ENCODE measurements at places on chromosomes 5 and 9.

GRCh38 chr9:105259731-105260612 lies 15.5 kb downstream of the SLC44A1 start:
- no peak for DNase-seq

DNA sequence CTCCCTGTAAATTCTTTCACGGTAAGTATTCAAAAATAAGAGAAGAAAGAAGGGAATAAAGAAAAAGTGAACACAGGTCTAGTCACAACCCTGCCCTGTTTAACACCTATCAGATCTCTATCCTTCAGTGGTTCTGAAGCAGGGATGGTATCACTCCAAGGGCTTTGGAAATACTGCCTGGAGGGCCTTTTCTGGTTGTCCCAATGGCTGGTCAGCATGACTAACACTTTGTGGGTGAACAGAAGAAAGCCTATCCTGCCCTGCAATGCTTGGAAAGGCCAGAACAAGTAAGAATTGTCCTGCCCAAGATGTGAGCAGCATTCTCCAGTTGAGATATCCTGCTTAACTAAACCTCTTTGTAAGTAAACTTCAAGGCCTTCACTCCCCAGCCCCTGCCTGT lies 124.9 kb downstream of the TMEM167A start:
- no peak for DNase-seq

DNA sequence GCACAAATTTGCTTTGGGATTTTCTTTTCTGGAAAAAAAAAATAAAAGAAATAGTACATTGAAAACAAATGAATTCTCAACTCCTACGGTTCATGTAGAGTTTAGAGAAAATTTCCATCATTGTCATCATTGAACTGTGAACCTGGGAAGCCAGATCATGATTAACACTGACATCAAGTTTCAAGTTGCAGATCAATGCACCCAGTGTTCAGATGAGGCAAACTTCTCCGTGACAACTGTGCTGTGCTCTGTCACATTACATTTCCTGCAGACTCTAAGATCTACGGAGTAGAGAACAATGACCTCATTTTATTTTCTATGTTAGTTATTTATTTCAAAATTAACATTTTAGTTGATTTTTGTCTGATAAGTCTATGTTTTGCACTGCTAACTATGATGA lies 99.7 kb downstream of the MAP1B start:
- DNase-seq: no peak

GRCh38 chr9:477193-477592 lies 262.5 kb downstream of the DOCK8 start:
- no peak for DNase-seq

DNA sequence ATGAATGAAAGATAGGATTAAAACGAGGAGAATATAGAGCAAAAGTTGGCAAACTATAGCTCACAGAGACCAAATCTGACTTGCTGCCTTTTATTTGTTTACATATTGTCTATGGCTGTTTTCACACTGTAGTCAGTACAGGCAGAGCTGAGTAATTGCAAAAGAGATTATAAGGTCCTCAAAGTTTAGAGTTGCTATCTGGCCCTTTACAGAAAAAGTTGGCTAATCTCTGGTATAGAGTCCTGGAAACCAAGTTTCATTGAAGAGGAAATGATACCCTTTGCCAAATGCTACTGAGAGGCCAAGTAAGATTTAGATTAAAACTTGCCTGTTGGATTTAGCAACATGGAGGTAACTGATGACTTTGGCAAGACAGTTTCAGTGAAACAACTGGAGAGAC lies 36.0 kb downstream of the LYRM7 start:
- no peak for DNase-seq

DNA sequence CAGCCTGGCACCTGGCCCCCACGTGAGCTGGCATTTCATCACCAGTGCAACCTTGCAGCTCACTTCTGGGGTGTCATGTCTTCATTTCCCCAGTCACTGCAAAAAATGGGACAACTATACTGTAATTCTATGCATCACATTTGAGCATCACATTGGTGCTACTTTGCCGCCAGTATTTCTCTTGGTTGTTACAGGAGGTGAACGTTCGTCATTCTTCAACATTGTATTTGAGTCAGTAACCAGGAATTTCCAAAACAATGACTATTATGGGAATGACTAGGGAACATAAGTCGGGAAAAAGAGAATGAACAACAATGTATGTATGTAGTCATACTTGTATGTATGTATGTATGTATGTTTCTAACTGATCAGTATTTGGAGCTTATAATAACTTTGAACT lies 1278.0 kb downstream of the EFNA5 start:
- DNase-seq: no peak

GRCh38 chr5:66717455-66718373 lies 121.5 kb downstream of the MAST4 start:
- no peak for DNase-seq

DNA sequence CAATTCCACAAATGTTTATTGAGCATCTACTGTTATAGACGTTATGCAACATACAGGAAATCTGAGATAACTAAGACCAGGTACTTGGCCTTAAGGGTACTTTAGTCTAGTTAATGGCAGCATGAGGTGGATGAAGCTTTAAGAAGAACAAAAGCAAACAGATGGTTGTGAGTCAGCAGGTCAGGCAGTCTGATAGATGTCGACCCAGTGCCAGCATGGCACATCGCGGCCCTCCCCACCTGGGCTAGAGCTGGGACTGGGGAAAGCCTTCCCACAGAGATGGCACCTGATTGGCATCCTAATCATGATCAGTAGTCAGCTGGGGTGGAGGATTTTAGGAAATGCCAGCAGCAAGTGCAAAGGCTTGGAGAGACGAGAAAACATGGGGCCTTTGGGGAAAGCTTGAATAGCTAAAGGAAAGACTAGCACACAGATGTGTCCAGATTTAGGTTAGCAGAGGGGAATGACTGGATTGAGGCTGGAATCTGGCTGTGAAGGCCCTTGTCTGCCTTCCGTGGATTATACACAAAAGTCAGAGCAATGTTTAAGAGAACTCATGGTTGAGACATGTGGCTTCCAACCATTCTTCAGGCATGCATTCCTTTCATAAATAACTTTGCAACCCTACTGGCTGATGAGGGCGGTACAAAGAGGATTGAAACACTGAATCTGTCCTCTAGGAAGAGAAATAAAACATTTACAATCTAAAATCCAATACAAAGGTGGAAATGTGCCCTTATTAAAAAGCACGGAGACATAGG lies 395.4 kb upstream of the WWC1 start:
- no peak for DNase-seq

DNA sequence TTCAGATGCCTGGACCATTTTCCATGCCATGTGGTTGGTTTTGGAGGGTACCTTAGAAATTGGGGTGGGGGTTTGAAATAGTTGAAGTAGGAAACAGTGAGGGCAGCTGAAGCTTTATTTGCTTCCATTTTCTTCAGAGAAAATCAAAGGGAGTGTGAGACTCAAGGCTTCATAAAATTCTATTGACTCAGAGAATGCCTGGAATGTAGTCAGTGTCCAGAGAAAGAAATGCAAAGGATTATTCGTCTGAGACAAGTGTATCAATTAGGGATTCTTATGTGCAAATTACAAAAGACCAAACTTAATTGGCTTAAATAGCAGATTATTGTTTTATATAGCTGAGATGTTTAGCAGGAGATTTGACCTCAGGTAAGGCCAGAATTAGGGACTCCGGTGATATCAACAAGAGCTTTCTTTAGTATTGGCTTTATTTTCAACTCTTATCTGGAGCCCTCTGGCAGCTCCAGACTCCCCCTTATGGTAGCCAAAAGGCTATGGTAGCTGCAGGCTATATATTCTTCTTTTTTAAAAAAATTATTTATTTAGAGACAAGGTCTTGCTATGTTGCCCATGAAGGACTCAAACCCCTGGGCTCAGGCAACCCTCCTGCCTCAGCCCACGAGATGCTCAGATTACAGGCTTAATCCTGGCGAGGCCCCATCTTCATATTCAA lies 38.9 kb downstream of the PTTG1 start:
- DNase-seq: no peak

DNA sequence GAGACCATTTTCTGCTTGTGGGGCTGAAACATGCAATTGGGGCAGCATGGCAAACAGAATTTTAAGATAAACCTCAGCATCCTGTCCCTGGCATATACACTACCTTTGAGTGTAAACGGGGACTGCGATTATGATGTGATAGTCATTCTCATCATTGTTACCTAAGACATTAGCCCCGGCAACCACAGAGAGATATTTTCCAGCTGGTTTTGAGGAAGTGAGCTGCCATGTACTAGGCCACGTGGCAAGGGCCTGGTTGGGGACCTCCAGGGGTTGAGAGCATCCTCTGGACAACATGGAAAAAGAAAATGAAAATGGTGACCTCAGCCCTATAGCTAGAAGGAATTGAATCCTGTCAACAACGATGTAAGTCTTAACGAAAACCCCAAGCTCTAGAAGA lies 623.6 kb upstream of the CDH18 start:
- no peak for DNase-seq

- no peak for DNase-seq
Measured at GRCh38 chr9:86285261-86285660, 2.9 kb upstream of the ISCA1 start.

DNA sequence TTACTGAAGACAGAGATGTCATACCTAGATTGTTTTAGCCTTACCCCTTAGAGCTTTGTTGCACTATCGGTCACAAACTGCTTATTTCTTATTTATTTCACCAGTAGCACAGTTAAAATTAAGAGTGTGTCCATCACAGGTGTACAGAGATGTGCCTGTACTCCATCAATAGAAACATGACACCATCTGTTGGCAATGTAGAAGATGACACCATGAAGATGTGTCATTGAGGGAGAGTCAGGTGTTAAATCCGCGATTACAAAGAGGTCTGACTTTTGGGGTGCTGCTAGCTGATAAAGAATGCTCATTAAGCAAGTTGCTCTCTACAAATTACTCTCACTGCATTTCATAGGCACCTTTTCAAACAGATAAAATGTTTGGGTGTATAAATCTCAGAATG lies 164.4 kb downstream of the SMARCA2 start:
- no peak for DNase-seq

- no peak for DNase-seq
Measured at GRCh38 chr5:37391591-37391990, 12.5 kb downstream of the WDR70 start.

- DNase-seq: no peak
Measured at GRCh38 chr9:87039809-87040392, 92.6 kb upstream of the GAS1 start.

DNA sequence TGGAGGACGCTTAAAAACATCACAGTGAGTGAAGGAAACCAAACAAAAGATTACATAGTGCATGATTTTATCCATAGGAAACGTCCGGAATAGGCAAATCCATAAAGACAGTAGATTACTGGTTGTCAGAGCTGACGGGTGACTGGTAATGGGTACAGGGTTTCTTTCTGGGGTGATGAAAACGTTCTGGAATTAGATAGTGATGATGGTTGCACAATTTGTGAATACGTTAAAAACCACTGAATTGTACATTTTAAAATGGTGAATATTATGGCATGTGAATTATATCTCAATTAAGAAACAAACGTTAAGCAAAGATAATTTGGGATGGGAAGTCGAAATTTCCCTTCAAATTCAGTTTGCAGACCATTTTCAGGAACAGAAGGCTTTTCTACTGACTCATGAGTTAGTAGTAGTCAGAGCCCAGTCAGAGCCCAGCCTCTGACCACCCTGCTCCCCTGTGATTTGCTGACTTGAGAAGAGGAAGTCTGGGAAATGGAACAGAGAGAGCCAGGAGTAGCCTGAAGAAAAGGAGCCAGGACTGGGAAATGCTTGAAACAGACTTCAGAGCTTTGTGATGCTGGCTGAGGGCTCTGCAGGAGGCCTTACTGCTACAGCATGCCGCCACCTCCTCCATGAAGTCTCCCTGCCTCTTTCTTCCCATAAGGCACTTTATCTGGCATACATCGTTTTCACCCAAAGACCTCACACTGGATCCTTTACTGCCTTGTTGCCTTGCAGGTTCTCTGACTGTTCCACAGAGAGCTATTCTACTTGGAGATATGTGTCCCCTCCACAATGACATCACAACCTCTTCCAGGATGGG lies 46.4 kb upstream of the CTNNA1 start:
- DNase-seq: no peak

DNA sequence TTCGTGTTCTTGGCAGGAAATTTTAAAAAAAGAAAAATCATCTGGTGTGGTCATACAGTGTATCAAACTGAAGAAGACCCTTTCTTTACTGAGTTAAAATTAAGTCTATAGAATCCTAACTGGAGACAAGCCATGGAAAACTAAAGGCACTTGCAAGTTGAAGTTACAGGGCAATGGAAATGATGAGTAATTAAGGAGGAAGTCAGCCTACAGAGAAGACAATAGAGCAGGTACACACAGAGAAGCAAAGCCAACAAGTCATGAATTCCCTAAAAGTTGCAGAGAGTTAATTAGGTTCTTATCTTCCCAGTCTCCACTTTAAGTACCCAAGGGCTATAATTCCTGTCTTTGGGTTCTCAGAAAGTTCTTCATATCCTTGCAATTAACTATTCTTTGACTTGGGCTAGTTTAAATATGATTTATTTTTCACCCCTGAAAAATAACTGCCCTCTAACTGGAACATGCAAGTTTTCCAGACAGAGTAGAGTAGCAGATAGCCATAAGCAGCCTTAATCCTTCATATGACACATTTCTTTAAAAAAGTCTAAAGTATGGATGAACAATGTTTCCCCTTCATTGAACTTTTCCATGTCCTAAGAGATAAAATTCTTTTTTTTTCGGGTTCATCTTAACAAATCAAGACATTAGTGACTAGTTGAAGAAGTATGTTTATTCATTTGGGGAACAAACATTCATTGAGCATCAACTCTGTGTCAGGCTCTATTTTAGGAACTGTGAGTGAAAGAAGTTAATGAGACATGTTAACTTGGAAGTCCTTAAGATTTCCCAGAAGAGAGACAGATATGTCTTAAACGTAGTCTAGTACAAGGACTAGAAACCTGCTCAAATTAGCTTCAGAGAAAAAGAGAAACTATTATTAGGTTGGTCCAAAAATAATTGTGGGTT lies 5.2 kb upstream of the ITGA2 start:
- no peak for DNase-seq

GRCh38 chr5:103475629-103476240 lies 86.9 kb downstream of the NUDT12 start:
- no peak for DNase-seq

- DNase-seq: no peak
Measured at GRCh38 chr5:59178071-59178470, 595.2 kb downstream of the RAB3C start.

DNA sequence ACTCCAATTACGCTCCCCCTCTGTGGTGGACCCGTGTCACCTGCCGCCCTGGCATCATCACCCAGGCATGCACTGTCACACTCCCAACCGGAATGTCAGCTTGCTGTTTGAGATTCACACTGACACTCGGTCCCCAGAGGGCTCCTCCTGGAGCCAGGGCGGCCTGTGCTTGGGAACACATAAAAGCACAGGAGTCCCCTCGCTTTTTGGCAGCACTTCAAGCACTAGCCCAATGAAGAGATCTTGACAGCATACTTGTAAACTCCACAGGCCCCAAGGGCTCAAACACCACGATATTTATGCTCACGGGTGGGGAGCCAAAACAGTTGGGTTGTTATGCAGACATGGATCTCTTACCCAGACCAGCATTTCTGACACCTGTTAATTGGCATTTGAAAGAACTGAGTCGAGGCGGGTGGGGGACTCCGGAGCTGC lies 90.8 kb upstream of the EGFLAM start:
- DNase-seq: no peak

- no peak for DNase-seq
Measured at GRCh38 chr9:35656348-35656747, 1.5 kb downstream of the RMRP start.

All from activated T-cell treated with anti-CD3 and anti-CD28 coated beads for 48 hours (primary cell).